ENCODE measurements at places on chromosomes 7 and 10.

DNA sequence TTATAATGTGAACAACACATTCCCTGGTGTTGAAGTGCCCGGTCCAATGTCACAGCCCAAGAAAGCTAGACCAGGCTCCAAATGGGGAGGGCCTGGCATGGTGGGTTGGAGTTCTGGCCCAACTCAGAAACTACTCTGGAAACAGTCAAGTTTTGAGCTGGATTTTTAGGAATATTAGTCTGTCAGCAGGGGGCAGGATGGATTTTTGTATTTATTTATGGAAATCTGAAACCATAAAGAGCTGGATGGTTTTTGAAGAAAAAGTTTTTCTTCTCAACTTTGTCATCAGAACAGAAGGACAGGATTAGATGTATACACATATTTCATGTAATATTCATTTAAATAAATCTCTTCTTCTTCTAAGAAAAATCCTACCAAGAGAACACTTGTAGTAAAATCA is 97.5 kb downstream of the POU6F2 start:
- H3K27me3 ChIP-seq, result no peaks in the 10 kb centered on the region
- H3K36me3 ChIP-seq, result no peaks in the 10 kb centered on the region
- H3K4me3 ChIP-seq, result no peak overlapping the region
- H3K4me1 ChIP-seq, result no peaks in the 10 kb centered on the region
- no peak for DNase-seq

GRCh38 chr7:92988051-92988450 is 129.7 kb downstream of the SAMD9 start:
- H3K4me3 ChIP-seq, result no peak overlapping the region
- H3K27me3 ChIP-seq, result no peaks in the 10 kb centered on the region
- DNase-seq, result no peak
- H3K4me1 ChIP-seq, result no peaks in the 10 kb centered on the region

GRCh38 chr10:65931291-65932070 is 994.4 kb upstream of the LRRTM3 start:
- no peaks in the 10 kb centered on the region for H3K27me3 ChIP-seq
- H3K4me3 ChIP-seq, result no peak overlapping the region
- H3K36me3 ChIP-seq, result no peaks in the 10 kb centered on the region
- H3K27ac ChIP-seq, result no peak overlapping the region

- no peak overlapping the region for H3K27ac ChIP-seq
- no peak overlapping the region for H3K4me3 ChIP-seq
- no peaks in the 10 kb centered on the region for H3K4me1 ChIP-seq
- H3K36me3 ChIP-seq, result no peaks in the 10 kb centered on the region
- H3K27me3 ChIP-seq, result no peaks in the 10 kb centered on the region
These were observed 125.3 kb downstream of the RAB11FIP2 start for GRCh38 chr10:117921421-117921820.

DNA sequence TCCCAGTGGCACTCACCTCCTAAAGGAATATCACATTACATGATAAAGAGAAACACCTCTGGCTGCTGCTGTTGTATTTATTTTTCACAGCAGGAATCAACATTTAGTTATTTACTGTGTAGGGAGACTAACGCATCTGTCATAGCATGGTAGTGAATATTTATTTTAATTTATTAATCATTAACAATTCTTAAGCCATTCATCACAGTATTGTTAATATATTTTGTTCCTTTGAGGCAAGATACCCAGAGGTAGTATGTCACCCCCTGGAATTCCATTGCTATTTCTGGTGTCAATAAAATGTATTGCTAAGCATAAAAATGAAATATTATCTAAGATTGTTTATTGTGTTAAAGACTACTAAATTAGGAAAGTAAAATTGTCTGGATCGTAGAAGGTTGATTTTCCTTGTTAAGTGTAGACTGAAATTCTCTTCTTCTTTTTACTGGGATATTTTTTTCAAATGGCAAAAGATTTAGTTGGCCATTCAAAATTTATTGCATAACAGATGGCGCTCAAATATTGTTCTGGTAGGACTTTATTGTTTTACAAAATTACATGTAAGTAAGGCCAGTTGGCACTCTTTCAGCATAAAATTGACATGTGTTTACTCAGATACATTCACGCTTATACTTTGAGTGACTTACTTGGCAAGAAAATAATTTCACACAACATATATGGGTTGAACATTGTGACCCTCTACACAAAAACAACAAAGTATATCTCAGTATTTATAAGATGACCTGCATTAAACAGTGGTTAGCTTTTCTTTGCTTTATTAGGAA is 1358.7 kb upstream of the SORCS1 start:
- no peak overlapping the region for H3K27ac ChIP-seq
- no peaks in the 10 kb centered on the region for H3K27me3 ChIP-seq
- no peak for DNase-seq

DNA sequence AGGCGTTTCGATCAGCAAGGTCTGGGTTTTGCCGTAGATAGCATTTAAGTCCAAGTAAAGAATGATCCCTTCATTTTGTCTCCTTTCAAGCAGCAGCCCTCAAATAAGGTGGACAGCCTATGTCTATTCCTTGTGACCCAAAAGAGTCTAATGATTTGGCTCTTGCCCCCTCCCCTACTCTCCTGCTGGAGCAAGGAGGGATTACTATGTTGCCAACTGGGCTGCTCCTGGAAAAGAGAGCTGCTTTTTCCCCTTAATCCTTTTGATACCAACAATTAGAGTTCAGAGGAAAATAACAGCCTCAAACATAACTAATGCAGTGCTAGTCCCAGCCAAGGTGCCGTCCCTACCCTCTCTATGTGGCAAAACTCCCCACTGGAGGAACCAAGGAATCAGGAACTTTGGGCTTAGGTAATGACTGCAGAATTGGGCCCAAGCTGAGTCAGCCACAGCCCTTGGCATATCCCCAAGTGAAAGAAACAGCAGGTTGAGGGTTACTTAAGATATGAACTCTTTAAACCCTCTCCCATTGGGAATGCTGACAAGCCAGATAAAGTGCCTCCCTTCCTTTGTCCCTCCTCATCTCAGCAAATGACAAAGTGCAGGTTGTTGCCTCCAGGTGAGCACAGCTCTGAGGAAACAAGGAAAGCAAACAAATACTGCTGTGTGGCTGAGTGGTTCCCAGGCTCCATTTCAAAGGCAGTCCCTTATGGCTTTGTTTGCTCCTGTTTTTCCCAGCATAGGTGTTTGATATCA is 643.7 kb downstream of the INHBA start:
- H3K36me3 ChIP-seq, result no peaks in the 10 kb centered on the region
- DNase-seq, result no peak
- no peak overlapping the region for H3K4me3 ChIP-seq
- no peak overlapping the region for H3K27ac ChIP-seq

- H3K36me3 ChIP-seq, result no peaks in the 10 kb centered on the region
- no peaks in the 10 kb centered on the region for H3K27me3 ChIP-seq
- no peaks in the 10 kb centered on the region for H3K4me1 ChIP-seq
- DNase-seq, result no peak
These were observed 18.5 kb downstream of the MEOX2 start for GRCh38 chr7:15667991-15668390.
